ENCODE measurements at places on chromosomes 4 and X. TPM values are rescaled to one million over a fixed set of nuclear protein-coding genes. Genes with fewer than 3 reads are reported as not detected.
A peak's percentile ranks its signal among the peaks of the same experiment; 100 is the strongest.

GRCh38 chrX:119177278-119177677 is 49.7 kb upstream of the KIAA1210 start:
- no peak for DNase-seq

DNA sequence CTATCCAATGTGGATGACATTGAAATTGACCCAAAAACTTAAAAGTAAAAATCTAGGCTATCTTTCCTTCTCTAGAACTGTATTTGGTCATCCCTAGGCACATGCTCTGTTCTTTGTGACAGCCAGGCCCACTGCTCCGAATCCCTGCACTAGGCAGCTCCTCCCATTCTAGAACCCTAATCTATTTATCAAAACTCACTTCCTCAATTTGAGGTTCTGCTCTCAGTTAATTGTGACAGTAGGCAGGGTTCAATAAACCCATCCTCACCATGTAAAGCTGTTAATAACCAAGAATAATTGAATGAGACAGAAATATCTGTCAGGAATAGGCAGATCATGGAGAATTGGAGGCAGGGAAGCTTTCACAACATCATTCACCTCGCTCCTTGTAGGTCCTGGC is 51.9 kb upstream of the IRF2 start:
- no peak for DNase-seq

DNA sequence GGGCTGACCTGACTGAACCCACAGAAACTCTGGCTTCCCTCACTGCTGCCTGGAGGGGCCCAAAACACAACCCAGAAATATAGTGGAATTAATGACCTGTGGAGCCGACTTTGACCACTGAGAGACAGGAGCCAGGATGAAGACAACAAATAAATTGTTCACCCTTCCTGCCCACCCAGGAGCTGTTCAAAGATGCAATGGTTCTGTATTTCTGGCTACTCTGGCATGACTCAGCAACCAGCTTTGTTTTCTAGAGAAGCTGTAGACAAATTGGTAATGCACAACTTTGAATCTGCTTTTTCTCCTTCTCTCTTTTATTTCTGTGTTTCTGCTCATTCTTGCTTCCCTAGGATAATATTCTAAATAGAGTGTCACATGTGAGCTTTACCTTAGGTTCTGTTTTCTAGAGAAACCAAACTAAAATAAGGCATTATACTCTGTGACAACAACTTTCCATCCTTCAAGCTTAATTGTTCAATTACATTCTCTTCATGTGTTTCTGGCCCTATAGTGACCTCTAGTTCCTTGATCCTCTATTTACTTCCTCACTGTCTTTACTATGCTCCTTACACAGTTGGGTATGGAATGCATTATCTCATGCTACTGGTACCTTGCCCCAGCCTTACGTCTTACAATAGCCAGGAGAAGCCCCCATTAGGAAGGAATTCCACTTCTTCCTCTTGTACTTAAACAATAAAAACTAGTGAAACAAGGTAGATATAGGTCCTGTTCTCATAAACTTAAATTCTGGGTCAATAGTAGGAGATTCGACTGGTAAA is 6.5 kb upstream of the PRKG2 start:
- DNase-seq = no peak

- no peak for DNase-seq
Observed at GRCh38 chr4:183840311-183840710, 64.8 kb upstream of the STOX2 start.

DNA sequence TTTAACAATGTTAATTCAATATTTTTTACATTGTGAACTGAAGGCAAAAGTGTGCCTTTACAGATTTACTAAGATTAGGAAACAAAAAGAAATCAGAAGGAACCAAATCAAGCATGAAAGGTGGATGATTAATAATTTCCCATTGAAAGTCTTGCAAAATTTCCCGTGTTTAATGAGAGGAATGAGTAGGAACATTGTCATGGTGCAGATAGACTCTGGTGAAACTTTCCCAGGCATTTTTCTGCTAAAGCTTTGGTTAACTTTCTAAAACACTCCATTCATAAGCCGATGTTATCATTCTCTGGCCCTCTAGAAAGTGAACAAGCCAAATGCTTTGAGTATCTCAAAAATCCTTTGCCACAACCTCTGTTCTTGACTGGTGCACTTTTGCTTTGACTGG is 1522.8 kb upstream of the PABPC4L start:
- DNase-seq = no peak

DNA sequence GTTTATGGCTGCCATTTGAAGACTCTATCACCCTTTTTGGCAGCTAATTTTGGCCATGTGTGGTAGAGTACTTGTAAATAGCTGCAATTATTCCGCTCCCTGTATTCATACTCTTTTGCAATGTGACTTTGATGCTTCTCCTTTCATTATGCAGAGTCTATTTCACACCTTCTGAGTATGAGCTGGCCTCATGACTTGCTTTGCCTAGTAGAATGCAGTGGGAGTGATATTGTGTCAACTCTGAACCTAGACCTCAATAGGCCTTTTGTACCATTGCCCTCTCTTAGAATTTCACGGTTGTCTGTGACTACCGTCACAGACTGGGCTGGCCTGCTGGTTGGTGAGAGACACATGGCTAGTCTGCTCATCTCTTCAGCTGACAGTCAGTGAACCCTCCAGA is 118.8 kb downstream of the DDIT4L start:
- DNase-seq = no peak

DNA sequence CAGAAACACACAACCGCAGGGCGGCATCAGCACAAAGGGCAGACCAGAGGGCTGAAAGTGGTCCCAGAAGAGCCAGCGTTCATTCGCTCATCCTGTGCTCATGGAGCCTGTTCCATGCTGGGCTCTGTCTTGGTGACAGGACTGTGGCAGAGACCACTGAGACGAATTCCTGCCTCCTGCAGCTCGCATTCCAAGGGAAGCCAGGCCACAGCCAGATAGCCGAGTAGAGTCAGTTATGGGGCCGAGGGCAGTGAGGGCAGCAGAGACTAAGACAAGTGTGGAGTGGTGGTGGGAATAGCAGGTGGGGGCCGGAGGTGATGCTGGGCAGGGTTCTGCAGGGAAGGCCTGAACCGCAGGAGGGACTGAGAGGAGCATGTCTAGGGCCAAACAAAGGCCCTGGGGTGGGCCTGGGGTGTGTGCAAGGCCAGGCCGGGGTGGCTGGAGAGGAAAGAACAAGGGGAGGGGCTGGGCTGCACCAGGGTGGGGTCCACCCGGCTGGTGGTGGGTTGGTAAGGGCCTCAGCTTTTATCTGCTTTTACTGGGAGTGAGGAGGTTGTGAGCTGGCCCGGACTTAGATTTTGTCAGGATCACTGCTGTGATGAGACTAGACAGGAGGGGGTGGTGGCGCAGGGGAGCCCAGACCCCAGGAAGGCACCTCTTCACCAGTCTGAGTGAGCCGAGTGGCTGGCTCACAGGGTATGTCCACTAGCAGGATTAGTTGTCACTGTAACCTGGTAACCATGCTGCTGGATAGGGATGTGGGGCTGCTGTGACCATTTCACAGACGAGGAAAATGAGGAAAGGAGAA is 6.3 kb downstream of the PSAPL1 start:
- peak; percentile 68 for DNase-seq

- DNase-seq = no peak
Observed at GRCh38 chrX:125333583-125333982, 13.9 kb downstream of the TEX13C start.

GRCh38 chrX:24380262-24381187 is 20.1 kb downstream of the SUPT20HL1 start:
- no peak for DNase-seq

DNA sequence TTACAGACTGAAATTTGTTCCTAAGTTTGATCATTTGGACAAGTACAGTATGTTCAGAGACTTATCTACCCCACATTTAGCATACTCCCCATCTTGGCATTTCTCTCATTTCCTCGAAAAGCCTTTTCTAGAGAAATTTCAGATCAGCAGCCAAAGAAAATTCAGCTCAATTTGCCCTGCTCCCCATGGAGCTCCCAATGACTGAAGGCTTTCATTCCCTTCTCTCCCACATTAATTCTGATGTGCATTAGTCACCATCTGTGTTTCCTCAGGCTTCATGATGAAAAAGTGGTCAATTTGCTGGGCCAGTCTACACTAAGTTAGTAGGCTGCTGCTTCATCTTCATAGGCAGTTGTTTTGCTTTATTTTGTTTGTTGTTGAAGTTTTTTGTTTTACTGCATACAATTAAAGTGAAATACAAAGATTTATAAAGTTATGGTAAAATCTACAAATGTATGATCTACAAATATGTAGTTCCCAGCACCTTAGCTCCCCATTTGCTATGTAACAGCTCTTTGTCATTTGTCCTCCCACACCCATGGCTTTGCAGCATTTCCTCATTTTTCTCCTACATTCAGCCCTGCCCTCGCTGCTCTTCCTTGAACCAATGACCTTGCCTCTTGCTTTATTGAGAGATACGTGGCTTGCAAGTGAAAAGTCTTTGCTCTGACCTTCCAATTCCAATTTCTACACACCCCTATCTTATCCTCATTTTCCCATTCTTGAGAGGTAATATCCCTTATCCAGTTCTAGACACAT is 193.9 kb downstream of the ANAPC10 start:
- DNase-seq = no peak

DNA sequence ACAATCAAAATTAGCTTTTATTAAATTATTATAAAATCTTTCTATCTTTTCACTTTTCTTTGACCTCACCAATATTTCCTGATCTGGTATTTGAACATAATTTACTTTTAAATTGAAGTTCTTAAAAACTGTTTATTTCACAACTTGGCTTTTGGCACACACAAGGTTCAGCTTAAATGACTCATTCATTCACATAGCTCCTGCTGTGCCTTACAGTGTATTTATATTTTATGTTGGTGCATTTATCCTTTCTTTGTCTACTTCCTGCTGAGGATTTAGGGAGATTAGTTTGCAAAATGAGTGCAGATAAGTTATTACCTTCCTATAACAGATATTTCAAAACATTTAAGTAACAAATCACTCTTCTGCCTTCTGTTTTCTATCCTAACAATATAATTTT is 430.6 kb downstream of the DTHD1 start:
- DNase-seq = no peak

DNA sequence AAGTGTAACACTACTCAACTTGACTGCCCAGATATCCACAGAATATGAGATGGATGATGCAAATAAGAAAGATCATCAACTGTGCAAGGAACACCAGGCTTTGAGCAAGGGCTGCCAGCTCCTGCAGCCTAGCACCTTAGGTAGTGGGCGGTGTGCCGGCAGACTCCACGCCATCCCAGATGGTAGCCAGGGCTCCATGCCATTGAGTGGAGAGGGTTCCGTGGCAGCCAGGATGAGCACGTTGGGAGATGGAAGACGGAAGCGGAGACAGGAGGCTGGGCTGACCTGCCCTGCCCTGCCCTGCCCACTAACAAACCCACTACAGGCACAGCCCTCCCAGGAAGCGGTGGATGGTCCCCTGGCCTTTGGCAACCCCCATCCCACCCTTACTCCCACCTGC is 51.9 kb downstream of the TMPRSS11F start:
- no peak for DNase-seq

- no peak for DNase-seq
Observed at GRCh38 chrX:15643786-15644559, 20.6 kb downstream of the CLTRN start.

DNA sequence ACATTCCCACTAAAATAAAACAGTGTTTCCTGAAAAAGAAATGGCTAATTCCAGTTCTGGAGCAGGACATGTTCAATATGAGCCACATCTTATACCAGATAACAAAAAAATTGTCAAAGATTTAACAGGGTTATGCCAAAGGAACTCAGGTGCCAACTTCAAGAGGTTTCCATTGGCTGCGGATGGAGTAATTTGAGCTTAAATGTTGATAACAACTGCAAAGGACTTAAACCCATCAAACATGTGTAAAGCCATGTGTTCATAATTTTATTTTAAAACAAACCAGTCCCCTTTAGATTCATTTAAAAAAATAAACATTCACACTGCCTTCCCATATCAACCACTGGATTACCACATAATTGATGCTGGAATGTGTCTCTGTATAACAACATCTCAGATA is 156.4 kb upstream of the PCDH18 start:
- DNase-seq = no peak

- no peak for DNase-seq
Observed at GRCh38 chr4:154485127-154485773, 6.3 kb downstream of the DCHS2 start.

DNA sequence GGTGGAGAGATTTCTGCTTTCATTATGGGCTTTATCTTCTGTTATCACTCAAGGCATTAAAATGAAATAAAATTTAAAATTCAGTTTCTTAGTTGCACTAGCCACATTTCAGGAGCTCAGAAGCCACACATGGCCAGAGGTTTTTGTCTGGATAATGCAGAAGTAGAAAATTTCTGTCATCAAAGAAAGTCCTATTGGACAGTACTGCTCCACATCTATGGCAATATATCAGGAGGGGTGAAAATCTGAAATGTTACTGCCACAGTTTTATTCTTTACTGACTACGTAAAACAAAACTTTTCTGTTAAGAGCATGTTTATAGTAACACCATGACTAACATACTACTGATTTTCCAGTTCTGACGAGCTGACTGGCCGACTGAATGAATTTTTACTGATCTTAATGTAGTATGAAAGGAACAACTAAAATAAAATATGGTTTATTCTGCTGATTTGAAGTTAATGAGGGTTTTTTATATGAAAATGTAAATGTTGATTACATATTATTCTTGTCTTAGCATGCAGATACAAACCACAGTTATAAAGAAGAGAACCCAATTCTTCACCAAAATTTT is 264.0 kb upstream of the HAND2 start:
- DNase-seq = no peak

DNA sequence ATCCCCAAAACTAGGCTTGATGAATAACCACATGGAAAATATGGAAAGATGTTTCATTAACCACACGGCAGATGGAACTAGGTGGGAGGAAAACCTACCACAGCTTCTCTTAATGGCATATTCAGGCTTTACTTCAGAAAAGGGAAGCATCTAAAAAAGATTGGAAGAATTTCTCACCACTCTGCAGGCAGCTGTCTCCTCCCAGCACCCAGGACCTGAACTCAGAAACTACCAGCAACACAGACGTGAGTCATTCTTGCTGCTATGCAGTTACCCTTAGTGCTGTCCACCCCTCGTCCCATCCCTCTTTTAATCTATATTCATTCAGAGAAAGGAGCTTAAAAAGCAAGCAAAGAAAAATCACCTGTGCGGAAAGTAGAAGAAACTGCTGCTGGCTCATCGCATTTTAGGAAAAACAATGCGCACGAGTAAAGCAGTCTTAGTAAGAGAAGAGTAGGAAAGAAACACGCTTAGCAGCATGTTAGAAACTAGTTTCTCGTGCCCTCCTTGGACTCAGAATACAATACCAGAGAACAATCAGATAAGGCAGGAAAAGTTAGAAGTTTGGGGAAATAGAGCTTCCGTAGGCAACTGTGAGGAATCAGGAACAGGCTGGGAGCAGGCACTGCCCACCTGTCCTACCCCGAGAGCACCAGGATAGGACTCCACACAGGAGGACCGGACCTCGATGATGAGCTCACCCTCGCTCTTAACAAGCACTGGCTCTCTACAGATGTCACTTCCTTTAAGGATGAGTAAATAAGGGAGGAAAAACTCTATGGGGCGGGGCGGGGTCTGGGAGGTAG is 48.1 kb upstream of the ENPP6 start:
- no peak for DNase-seq

GRCh38 chrX:40358994-40359393 is 221.8 kb upstream of the ATP6AP2 start:
- DNase-seq = no peak

- no peak for DNase-seq
Observed at GRCh38 chr4:109332926-109333464, 30.5 kb upstream of the COL25A1 start.

Gene SMIM20
- 34.7 TPM for total RNA-seq

Gene CRMP1
- total RNA-seq = 1.9 TPM

Gene CFAP299
- total RNA-seq = not detected

Gene XAGE2
- total RNA-seq = not detected

Gene BLOC1S4
- total RNA-seq = 7.5 TPM

Gene RBM46
- total RNA-seq = 0.13 TPM

Gene AMMECR1
- total RNA-seq = 1.5 TPM

Gene NPY1R
- 1.6 TPM for total RNA-seq

Gene CCKAR
- total RNA-seq = not detected
